ENCODE measurements at places on chromosomes 2 and 18. TPM values are rescaled to one million over a fixed set of nuclear protein-coding genes. Genes with fewer than 3 reads are reported as not detected.

The CXCR2 gene
- 0.28 TPM for total RNA-seq

The ALLC gene
- not detected for total RNA-seq

The SLC4A5 gene
- 1.2 TPM for total RNA-seq

The DSC3 gene
- total RNA-seq, result 0.32 TPM

DNA sequence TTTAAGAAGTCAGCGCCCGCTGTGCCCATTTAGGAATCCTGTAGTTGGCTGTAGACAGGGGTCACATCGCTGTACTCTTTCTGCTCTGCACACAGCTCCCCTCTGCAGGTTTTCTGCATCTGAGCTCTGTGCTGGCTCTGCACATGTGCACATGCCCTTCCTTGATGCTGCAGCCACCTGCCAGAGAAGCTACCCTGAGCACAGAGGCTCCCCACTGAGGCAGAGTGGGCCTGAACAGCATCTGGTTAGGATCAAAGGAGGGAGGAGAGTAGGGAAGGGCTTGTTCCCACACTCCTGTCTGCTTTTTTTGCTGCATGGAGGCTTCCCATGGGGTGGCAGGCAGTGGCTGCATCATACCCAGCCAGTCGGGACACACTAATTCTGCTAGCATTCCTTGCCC is 238.9 kb downstream of the FHOD3 start:
- DNase-seq, result no peak
